ENCODE measurements at places on chromosomes 4 and X.

- DNase-seq: no peak
Measured at GRCh38 chrX:20378233-20378920, 111.7 kb upstream of the RPS6KA3 start.

DNA sequence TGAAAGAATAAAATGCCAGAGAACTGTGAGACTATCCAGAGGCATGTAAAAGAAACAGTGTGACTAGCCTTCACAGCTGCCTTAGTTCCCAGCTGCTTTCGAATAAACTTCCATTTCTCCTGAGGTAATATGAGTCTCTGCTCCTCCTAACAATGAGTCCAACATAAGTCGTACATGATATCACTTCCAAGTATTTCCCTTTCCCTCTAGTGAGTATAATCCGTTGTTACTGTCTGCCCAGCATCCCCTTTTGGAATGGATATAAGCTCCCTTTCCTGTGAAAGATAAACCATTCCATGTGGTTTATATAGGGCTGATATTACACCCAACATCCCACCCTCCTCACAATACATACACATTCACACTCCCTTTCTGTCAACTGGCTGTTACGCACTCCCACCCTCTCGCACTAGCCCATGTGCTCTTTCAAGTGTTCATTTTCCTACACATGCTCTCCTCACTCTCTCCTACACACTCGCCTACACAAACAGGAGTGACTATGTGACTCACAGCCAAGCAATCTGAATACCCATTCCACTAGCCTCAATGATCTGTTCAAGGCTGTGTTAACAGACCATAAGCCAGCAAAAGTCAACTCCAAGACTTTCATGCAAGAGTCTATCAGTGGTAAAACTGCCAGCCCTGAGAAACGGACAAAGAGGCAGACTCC lies 5.0 kb downstream of the NAF1 start:
- no peak for DNase-seq

DNA sequence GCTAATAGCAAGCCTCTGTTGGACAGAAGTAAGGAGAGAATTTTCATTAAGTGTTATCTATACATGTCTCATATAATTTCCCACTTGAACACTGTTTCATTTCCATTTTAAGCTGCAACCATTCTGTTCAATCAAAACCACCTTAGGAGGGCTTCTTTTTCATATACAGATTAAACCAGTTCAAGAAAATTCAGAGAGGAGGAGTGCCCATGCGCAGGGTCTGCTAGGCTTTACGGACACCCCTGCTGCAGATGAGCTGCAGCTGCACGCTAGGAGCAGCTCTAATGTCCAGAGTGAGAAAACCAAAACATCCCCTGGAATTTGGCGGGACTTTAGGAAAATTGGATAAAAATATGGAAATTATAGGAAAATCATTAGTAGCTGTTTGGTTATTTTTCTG lies 541.0 kb downstream of the SPRY1 start:
- DNase-seq: no peak

DNA sequence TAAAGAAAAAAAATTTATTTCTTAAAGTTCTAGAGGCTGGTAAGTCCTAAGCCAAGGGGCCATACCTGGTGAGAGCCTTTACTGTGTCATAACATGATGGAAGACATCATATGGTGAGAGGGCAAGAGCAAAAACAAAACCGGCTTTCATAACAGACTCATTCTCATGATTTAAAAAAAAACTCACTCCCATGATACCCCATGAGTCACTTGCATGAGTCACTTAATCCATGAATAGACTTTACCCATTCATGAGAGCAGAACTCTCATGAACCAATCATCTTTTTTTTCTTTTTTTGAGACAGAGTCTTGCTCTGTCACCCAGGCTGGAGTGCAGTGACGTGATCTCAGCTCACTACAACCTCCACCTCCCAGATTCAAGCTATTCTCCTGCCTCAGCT lies 369.7 kb upstream of the DIAPH2 start:
- DNase-seq: no peak

- no peak for DNase-seq
Measured at GRCh38 chrX:152028579-152028978, 54.1 kb upstream of the GABRE start.

DNA sequence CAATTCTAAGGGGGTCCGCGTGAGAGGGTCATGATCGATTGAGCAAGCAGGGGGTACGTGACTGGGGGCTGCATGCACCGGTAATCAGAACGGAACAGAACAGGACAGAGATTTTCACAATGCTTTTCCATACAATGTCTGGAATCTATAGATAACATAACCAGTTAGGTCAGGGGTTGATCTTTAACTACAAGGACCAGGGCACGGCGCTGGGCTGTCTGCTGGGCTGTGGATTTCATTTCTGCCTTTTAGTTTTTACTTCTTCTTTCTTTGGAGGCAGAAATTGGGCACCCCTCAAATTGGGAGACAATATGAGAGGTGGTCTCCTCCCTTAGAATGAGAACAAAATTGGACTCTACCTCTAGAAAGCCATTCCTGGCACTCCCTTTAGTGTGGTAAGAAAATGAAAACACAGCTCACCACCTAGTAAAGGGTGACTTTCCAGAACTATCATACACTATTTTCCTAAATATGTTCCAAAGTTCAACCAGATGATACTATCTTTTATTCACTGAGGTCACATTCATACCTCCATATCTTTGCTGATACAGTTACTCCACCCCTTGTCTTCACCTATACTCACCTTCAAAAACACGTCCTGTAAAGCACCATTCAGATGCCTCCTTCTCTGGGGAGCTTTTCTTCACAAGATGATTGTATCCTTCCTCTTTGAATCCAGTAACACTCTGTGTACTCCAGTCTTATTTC lies 1058.3 kb upstream of the SLIT2 start:
- no peak for DNase-seq

- DNase-seq: no peak
Measured at GRCh38 chr4:125776146-125776545, 461.4 kb downstream of the FAT4 start.

DNA sequence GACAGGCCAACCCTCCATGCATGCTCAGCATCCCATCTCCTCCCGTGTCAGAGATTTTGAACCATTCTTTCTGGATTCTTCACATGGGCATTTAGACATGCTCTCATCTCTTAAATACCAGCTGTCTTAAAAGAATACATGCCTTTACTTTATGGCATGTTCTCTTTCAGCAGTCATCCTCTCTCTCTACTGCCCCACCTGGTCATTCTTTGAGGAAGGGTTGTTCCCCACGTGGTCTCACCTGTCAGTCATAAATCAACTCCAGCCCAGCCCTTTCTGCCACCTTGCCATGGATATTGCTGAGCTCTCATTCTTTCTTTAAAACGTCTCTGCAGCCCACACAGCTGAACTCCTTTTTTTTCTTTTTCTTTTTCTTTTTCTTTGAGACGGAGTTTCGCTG lies 111.3 kb downstream of the ARHGAP10 start:
- DNase-seq: peak; percentile 21

- no peak for DNase-seq
Measured at GRCh38 chrX:49956313-49956712, 33.9 kb downstream of the CLCN5 start.

DNA sequence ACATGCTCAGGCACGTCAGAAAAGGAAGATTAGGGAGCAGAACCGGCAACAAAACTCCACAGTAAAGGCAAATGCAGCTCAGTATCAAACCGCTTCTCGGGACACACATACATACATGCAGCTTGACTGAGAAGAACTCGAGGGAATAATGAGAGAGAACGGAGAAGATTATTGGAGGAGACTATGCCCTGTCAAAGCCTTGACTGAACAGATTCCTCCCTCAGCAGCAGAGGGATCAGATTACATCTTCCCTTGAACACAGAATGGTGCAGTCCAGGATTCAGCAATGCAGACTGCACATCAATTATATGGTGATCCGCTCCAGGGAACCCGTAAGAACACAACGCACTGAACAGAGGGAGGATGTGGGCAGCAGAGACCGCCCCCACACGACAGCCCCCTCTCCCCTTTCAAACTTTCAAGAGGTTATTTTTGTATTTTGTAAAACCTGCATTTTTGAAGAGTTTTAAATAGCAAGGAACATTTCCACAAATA lies 183.2 kb downstream of the FBXW7 start:
- DNase-seq: peak; percentile 86

- DNase-seq: no peak
Measured at GRCh38 chr4:53354012-53354722, 11.7 kb downstream of the SCFD2 start.

GRCh38 chrX:40571600-40571999 lies 9.2 kb upstream of the ATP6AP2 start:
- no peak for DNase-seq

GRCh38 chr4:37537484-37537883 lies 148.7 kb downstream of the RELL1 start:
- DNase-seq: no peak

- DNase-seq: no peak
Measured at GRCh38 chr4:163109967-163110366, 56.7 kb downstream of the NAF1 start.

DNA sequence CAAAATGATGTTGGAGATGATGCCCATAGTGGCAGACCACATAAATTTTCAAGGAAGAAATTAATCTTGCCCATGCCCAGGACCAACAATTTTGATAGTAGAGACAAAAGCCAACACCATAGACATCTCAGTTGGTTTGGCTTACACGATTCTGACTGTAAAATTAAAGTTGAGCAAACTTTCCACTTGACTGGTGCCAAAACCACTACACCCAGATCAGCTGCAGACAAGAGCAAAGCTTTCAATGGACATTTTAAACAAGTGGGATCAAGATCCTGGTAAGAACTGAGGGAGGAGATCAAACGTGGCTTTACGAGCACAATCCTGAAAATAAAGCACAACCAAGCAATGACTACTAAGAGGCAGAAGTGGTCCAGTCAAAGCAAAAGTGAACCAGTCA lies 90.7 kb downstream of the PAPSS1 start:
- DNase-seq: no peak

- no peak for DNase-seq
Measured at GRCh38 chr4:41430792-41431191, 107.2 kb upstream of the LIMCH1 start.

Measured in DMS 273 treated with DMSO at 0.1 percent for 48 hours (cell line).